ENCODE measurements at places on chromosomes 12 and 14. TPM values are rescaled to one million over a fixed set of nuclear protein-coding genes. Genes with fewer than 3 reads are reported as not detected.

The KRT6B gene
- not detected for total RNA-seq

The PYGL gene
- total RNA-seq, result 53.8 TPM

The TRPV4 gene
- 4.9 TPM for total RNA-seq

DNA sequence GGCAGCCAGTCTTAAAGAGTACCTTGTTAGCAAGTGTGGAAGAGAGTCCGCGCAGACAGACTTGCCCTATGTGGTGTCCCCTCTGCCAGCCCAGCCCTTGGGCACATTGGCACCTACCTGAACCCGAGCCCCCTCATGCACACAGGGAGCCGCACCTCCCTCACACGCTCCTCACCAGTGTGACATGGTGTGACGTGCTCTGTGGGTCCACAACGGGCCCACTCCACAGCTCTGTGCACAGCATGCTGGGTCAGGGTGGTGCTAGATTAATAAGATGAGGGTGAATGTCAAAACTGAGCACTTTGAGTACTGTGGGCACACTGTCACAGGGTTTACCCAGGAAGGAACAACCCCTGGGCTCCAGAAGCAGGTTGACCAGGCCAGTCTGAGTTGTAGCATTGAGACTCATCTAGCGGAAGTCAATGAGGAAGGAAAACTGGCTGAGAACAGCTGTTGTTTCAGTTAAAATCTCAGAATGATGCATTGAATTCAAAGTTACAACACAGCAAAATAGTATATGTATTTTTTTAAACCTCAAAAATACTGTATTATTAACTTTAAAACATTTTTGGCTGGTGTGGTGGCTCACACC is 53.4 kb upstream of the AMN start:
- no peaks in the 10 kb centered on the region for H3K27me3 ChIP-seq
- no peaks in the 10 kb centered on the region for H3K4me1 ChIP-seq
- no peaks in the 10 kb centered on the region for H3K36me3 ChIP-seq

DNA sequence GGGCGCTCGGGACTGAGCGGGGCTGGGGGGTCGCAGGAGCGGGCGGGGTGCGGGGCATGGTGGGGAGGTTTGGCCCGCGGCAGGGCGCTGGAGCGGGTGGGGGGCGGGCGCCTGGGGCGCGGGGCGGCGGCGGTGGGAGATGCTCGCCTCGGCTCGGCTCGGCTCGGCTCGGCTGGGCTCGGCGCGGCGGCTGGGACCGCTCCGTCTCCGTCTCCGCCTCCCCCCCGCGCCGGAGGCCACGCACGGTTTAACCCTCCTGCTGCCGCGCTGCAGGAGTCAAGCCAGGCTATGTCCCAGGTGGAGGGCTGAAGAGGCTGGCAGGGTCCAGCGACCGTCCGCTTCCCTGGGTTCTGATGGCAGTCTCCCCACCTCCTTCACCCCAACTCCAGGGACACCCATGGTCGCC is at the start of gene PIANP:
TSS of gene PIANP (minus strand) at position 170 of the 406 bp plus-strand sequence. CDS start 2,754 bp downstream, outside the sequence.
- H3K27me3 ChIP-seq, result peaks cover 3% of the 10 kb centered on the region
- H3K4me3 ChIP-seq, result peak within 1 kb of the TSS; percentile 92
- H3K27ac ChIP-seq, result no peak within 1 kb of the TSS
- peaks cover 4% of the 10 kb centered on the region for H3K4me1 ChIP-seq
- peak; percentile 59 for DNase-seq

- no peaks in the 10 kb centered on the region for H3K36me3 ChIP-seq
- no peak for DNase-seq
- H3K4me3 ChIP-seq, result no peak overlapping the region
- H3K27ac ChIP-seq, result no peak overlapping the region
- H3K27me3 ChIP-seq, result no peaks in the 10 kb centered on the region
- H3K4me1 ChIP-seq, result no peaks in the 10 kb centered on the region
Observed at GRCh38 chr14:52080808-52081755, 12.2 kb upstream of the NID2 start.

DNA sequence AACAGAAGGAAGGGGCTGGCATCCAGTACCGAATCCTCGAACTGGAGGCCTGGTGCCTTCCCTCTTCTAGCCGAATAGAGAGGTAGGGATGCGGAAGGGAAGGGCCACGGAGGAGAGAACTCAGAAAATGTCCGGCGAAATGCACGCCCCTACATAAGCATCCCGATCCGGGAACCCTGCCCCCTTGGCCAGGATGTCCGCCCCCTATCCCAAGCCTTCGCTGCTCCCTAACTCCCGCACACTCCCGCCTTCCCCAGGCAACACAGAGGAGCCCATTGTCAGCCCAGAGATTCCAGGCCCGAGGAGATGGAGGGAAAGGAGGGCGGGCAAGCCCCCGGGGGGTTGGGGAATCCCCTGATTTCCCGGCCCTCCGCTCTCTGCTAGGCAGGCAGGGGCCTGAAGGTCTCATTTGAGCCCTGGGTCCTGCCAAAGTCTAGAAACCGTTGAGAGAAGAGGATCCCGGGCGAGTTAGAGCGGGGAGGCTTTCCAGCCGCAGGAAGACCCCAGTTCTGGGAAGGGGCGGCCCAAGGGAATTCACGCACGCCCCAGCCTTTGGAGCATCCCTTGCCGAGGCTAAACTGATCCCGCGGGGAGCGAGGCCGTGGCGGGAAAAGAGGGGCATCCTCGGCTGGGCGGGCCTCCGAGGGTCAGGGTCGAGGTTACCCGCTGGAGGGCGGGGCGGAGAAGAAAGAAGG is 569 bp upstream of the ARHGEF40 start:
- H3K27me3 ChIP-seq, result no peaks in the 10 kb centered on the region
- peaks cover 4% of the 10 kb centered on the region for H3K4me1 ChIP-seq
- peak; percentile 79 for DNase-seq
- no peak overlapping the region for H3K27ac ChIP-seq

- no peaks in the 10 kb centered on the region for H3K36me3 ChIP-seq
- DNase-seq, result peak; percentile 90
- no peaks in the 10 kb centered on the region for H3K4me1 ChIP-seq
- H3K4me3 ChIP-seq, result no peak overlapping the region
- no peak overlapping the region for H3K27ac ChIP-seq
- H3K27me3 ChIP-seq, result no peaks in the 10 kb centered on the region
Observed at GRCh38 chr12:5745251-5745888, 199.7 kb downstream of the ANO2 start.

- no peaks in the 10 kb centered on the region for H3K4me1 ChIP-seq
- no peak overlapping the region for H3K27ac ChIP-seq
- no peak for DNase-seq
- peaks cover 24% of the 10 kb centered on the region for H3K27me3 ChIP-seq
- H3K4me3 ChIP-seq, result no peak overlapping the region
Observed at GRCh38 chr12:132620113-132620898, 1.7 kb downstream of the P2RX2 start.

- no peaks in the 10 kb centered on the region for H3K4me1 ChIP-seq
- peaks cover 38% of the 10 kb centered on the region for H3K36me3 ChIP-seq
- H3K27ac ChIP-seq, result no peak overlapping the region
- H3K4me3 ChIP-seq, result peak overlapping the region; percentile 88
Observed at GRCh38 chr14:20343862-20344220, 406 bp downstream of the PARP2 start.

DNA sequence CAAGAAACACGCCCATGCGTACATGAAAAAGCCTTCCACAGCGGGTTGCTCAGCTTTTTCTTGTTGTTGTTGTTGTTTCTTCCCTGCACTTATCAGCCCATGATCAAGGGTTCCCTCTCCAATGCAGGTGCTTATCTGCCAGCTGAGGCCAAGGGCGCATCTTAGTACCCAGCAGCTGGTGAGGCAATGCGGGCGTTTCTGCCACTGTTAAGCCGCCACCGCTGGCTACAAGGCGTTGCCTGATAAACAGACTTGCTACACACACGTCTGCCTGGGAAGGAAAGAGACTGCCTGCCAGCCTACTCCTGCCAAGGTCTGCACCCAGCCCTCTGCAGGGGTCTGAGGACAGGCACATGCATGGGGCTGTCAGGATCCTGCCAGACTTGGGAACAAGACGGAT is 345.9 kb downstream of the BCL11B start:
- H3K4me1 ChIP-seq, result no peaks in the 10 kb centered on the region
- no peak overlapping the region for H3K4me3 ChIP-seq
- no peak overlapping the region for H3K27ac ChIP-seq
- DNase-seq, result no peak
- no peaks in the 10 kb centered on the region for H3K27me3 ChIP-seq

GRCh38 chr12:64193931-64194330 is 28.2 kb downstream of the KICS2 start:
- no peak overlapping the region for H3K4me3 ChIP-seq
- H3K27me3 ChIP-seq, result no peaks in the 10 kb centered on the region
- no peak overlapping the region for H3K27ac ChIP-seq
- DNase-seq, result no peak
- H3K4me1 ChIP-seq, result no peaks in the 10 kb centered on the region

DNA sequence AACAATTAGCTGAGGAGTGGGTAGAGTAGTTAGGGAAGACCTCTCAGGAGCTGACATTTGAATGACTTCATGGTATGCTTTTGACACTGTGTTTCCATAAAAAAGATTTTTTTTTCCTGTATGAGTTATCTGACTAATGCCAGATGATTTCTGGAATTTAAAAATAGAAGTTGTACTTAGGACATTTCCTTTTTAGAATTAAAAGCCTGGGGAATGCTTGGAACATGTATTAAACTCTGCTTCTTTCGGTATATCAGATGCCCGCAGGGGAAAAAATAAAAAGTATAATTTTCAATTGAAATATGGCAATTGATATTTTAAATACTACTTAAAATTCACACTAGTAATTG is 41.1 kb downstream of the BRMS1L start:
- peaks cover 21% of the 10 kb centered on the region for H3K36me3 ChIP-seq
- no peak overlapping the region for H3K4me3 ChIP-seq
- no peaks in the 10 kb centered on the region for H3K27me3 ChIP-seq
- DNase-seq, result no peak
- H3K4me1 ChIP-seq, result no peaks in the 10 kb centered on the region

GRCh38 chr12:23535441-23535840 is 414.0 kb downstream of the SOX5 start:
- H3K36me3 ChIP-seq, result peaks cover 9% of the 10 kb centered on the region
- H3K27me3 ChIP-seq, result no peaks in the 10 kb centered on the region
- no peak overlapping the region for H3K27ac ChIP-seq

GRCh38 chr14:91585856-91586255 is 75.7 kb upstream of the PPP4R3A start:
- H3K4me1 ChIP-seq, result peaks cover 10% of the 10 kb centered on the region
- DNase-seq, result no peak
- no peaks in the 10 kb centered on the region for H3K36me3 ChIP-seq
- H3K27ac ChIP-seq, result no peak overlapping the region

Data from H9 (cell line).